ENCODE measurements at places on chromosomes 7 and 10. TPM values are rescaled to one million over a fixed set of nuclear protein-coding genes. Genes with fewer than 3 reads are reported as not detected.

The DENND2A gene
- total RNA-seq, result 50.7 TPM

DNA sequence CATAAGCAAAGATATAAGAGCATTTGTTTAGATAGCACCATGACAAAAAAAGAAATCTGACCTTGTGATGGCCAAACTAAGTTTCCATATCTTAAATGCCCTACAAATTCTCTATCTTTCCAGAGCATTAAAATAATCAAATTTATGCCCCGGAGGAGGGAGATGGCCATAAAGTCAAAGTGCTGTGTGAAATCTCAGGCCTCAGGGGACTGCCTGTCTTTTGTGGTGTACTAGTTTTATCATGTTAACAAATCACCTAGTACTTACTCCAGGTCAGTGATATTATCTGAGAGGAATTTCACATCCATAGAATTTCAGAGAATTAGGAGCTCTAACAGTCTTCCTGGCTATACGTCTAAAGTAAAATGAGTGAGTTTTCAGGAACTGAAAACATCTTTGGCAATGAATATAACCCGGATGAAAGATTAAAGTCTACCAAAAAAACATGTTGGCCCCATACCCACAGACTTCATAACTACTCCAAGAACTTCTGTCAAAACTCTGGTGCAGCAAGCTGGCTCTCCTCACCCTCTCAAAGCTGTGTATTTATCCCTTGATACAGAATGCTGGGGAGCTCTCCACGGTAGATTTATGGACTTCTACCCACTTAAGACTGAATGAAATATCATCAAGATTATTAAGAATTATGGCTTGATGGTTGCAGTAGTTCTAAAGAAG is 682.8 kb downstream of the SORCS1 start:
- no peak overlapping the region for H3K27ac ChIP-seq
- H3K36me3 ChIP-seq, result no peaks in the 10 kb centered on the region
- H3K4me3 ChIP-seq, result no peak overlapping the region
- H3K4me1 ChIP-seq, result no peaks in the 10 kb centered on the region
- DNase-seq, result no peak
- no peaks in the 10 kb centered on the region for H3K27me3 ChIP-seq

- no peaks in the 10 kb centered on the region for H3K36me3 ChIP-seq
- no peak for DNase-seq
- no peaks in the 10 kb centered on the region for H3K4me1 ChIP-seq
- H3K4me3 ChIP-seq, result no peak overlapping the region
- H3K27me3 ChIP-seq, result no peaks in the 10 kb centered on the region
Observed at GRCh38 chr10:72509941-72510340, 115.9 kb downstream of the MICU1 start.

DNA sequence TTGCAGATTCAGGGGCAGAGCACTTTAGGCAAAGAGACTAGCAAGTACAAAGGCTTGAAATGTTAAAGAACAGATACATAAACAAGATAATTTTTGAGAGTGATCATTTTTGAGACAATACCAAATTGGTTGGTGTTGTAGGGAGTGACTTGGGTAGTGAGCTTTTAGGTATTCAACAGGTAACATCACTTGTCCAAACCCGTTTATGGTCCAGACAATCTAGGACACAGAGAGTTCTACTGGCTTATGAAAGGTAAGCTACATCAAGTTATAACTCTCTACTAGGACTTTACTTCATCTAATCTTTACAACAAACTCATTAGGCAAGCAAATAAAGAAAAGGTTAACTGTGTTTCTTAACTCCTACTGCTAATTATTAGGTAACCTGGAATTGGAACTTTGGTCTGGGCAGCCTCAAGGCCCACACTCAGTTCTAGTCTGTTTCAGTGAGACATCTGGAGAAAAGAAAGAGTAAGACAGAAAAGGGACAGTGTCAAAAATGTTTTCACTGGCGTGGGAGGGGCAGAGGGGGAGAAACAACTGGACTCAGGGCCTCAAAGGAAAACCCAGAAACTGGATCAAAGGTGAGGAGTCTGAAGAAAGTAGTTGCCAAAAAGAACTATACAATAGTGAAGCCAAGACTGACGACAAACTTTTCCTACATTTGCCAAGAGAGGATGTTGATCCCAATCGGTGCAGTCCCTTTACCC is 39.2 kb downstream of the GNAT3 start:
- DNase-seq, result no peak
- H3K4me3 ChIP-seq, result no peak overlapping the region
- no peaks in the 10 kb centered on the region for H3K27me3 ChIP-seq
- H3K27ac ChIP-seq, result no peak overlapping the region
- H3K4me1 ChIP-seq, result no peaks in the 10 kb centered on the region
- no peaks in the 10 kb centered on the region for H3K36me3 ChIP-seq

DNA sequence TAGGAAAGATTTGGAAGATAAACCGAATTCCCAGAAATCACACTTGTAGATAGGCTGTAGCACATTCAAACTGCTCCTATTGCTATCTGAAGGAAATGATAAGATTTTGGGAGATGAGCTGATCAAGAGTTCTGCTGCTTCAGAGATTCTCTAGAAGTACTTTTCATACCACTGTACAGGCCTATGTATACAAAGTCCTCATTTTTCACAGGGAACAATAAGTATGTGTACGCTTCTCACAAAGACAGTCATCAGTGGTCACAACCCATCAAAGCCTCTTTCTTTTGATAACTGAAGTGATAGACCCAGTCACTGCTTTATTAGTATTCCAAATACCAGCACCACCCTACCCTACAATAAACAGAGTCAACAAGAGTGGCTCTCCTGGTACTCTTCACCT is 15.6 kb upstream of the SEPTIN7 start:
- H3K27ac ChIP-seq, result no peak overlapping the region
- H3K4me1 ChIP-seq, result no peaks in the 10 kb centered on the region
- no peak overlapping the region for H3K4me3 ChIP-seq
- H3K36me3 ChIP-seq, result no peaks in the 10 kb centered on the region
- DNase-seq, result no peak

DNA sequence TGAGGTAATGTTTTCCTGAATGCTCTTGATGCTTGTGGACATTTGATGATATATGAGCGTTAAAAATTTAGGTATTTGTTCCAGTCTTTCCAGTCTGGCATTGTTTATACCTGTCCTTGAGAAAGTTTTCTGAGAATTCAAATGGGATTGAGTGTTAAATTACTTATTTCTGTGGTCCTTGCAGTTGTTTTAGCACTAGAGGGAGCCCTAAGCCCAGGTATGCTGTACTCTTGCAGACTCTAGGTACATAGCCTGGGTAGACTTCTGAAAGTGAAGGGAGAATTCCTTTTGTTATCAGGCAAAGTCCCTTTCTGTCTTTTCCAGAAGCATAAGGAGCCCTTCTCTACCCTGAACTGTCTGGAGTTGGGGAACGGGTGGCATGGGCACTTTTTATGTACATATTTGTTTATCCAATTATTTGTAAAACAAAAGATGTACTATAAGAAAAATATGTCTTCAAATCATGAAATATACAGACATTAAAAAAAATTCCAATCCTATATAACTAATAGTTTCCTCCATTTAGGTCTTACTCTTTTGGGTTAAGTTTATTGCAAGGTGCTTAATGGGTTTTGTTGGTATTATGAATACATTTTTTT is 262.1 kb downstream of the ATRNL1 start:
- no peak overlapping the region for H3K27ac ChIP-seq
- no peak for DNase-seq
- H3K36me3 ChIP-seq, result no peaks in the 10 kb centered on the region
